Mammary microvascular endothelial cell (primary cell): ENCODE measurements at places on chromosomes 3 and 15. TPM values are rescaled to one million over a fixed set of nuclear protein-coding genes. Genes with fewer than 3 reads are reported as not detected.

Gene LRTM1
- total RNA-seq = not detected in 2 replicates

Gene CYP19A1
- not detected in 2 replicates for total RNA-seq

Gene SLC2A2
- 0.05 TPM in 1 of 2 replicates, not detected in the other for total RNA-seq

Gene SOX2
- not detected in 2 replicates for total RNA-seq

Gene IQCH
- total RNA-seq = 1.1 and 1.7 TPM in 2 replicates

Gene SLC27A2
- 0.34 and 1.2 TPM in 2 replicates for total RNA-seq

Gene DLL4
- 24.1 and 24.6 TPM in 2 replicates for total RNA-seq

Gene KNG1
- not detected in 2 replicates for total RNA-seq

Gene TM4SF4
- not detected in 2 replicates for total RNA-seq

Gene CLDN18
- not detected in 2 replicates for total RNA-seq

Gene SERINC4
- 0.05 TPM in 1 of 2 replicates, not detected in the other for total RNA-seq

Gene EFCAB12
- total RNA-seq = not detected in 2 replicates

Gene ABHD17C
- total RNA-seq = 4.4 and 4.6 TPM in 2 replicates

Gene PLSCR2
- total RNA-seq = not detected in 2 replicates

Gene RASL12
- not detected in 2 replicates for total RNA-seq

Gene ZMYND10
- not detected in 2 replicates for total RNA-seq
